Activated gamma-delta T cell treated with anti-CD3 and anti-CD28 coated beads, Interleukin-2, amount 50 U/mL, for 16 hours (primary cell): ENCODE measurements at places on chromosomes 16 and 17.

- DNase-seq = no peak
Observed at GRCh38 chr17:49979748-49980479, 10.9 kb downstream of the DLX4 start.

DNA sequence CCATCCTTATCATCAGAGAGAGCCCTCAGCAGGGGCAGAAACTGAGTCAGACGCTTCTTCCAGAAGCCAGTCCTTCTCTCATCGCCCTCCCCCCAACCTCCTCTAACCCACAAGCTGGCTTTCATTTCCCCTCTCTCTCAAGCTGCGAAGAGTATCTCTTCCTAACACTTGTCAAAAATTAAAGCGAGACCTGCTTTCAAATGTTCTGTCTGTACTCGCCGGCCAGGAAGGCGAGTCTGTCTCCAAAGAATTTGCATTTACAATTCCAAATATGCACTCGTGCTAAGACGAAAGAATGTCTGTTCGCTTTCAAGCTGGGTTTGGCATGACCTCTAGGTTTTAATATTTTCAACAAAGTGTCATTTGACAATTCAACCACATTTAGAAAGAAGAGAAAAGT, 140.4 kb downstream of the RGS9 start:
- DNase-seq = no peak

- DNase-seq = no peak
Observed at GRCh38 chr17:47239967-47240651, 13.5 kb upstream of the ITGB3 start.

DNA sequence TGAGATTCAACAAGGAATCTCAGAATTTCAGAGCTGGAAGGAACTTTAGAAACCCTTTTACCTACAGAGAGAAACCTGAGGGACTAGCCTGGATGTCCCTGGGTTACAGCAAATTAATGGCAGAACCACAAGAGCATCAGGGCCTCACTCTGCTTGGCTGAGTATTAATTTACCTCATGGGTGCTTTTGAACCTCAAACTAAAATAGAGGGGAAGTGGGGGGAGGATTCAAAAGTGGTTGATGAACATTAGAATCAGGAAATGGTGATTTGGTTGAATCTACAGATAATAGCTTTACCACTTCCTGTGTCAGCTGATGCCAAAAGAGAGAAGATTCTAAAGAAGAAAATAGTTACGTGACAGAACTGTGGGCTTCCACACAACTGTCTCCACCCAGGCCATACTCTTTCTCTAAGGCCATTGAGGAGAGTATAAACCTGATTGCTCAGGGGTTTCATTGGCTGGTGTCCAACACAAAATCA, 11.3 kb upstream of the SKAP1 start:
- no peak for DNase-seq

- DNase-seq = no peak
Observed at GRCh38 chr17:76820561-76820960, 47.6 kb upstream of the MGAT5B start.

GRCh38 chr16:56657555-56658326, at the start of gene MT1F:
Gene MT1F, plus strand, starts transcription at chr16:56657959. Its CDS starts 100 bp downstream, at chr16:56658059.
- DNase-seq = peak; percentile 43

DNA sequence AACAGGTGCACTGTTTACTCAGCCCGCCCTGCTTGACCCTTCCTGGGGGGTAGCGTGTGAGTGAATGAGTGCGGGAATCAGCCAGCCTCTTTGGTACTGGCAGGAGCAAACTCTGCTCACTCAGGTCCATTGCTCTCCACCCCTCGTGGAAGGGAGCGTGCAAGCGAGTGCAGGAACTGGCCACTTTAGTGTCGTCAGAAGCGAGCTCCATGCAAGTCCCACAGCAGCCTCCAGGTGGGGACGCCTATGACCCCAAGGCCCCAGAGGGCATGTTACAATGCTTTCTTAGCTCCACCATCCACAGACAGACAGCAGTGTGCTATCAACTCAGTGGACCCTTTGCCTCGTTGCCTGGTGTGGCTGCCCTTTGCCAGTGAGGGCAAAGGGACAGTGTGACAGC, 1025.1 kb upstream of the CDH8 start:
- no peak for DNase-seq

DNA sequence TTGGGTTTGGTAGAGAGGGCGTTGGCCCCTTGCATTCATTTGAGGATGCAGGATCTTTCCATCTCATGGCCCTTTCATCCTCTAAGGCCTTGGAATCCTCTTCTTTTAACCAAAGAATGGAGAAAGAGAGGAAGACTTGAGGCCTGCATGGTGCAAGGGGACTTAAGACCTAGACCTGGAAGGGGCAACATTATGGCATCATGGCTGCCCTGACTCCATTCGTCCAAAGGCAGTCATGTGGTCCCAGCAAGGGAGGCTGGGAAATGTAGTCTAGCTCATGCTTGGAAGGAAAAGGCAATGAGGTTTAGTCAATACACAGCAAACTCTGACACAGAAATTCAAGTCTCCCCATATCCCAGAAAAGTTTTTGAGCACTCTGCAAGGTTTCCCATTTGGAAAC, 30.7 kb upstream of the CDRT4 start:
- no peak for DNase-seq

GRCh38 chr17:79836972-79837887, 2.0 kb downstream of the CBX4 start:
- DNase-seq = peak; percentile 29

GRCh38 chr17:10585529-10585928, 36.1 kb upstream of the MYH2 start:
- DNase-seq = no peak

GRCh38 chr16:6096931-6097670, 999.5 kb upstream of the EEF2KMT start:
- no peak for DNase-seq

GRCh38 chr17:9924735-9925191, 19.7 kb upstream of the RCVRN start:
- no peak for DNase-seq

GRCh38 chr17:29603109-29603674, 10.3 kb downstream of the ANKRD13B start:
- DNase-seq = no peak

DNA sequence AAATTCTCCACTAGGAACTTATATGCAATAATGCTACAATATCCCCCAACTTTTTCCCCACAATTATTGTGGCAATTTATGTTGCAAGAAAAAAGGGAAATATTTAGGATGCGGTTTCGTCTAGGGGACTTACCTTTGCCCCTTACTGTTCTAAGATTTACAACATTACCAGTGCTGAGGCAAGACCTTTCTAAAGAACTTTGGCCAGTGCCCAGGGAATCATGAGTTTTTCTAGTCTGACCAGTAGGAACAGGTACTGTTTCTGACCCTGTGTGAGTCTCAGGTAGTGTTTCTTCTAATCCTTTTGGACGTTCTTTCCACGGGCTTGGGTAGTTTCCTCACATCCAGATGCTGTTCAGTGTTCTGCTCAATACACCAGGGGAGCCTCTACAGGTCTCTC, 373.7 kb downstream of the HAPSTR1 start:
- no peak for DNase-seq

GRCh38 chr16:46929378-46930332, 43.8 kb downstream of the DNAJA2 start:
- DNase-seq = peak; percentile 27

DNA sequence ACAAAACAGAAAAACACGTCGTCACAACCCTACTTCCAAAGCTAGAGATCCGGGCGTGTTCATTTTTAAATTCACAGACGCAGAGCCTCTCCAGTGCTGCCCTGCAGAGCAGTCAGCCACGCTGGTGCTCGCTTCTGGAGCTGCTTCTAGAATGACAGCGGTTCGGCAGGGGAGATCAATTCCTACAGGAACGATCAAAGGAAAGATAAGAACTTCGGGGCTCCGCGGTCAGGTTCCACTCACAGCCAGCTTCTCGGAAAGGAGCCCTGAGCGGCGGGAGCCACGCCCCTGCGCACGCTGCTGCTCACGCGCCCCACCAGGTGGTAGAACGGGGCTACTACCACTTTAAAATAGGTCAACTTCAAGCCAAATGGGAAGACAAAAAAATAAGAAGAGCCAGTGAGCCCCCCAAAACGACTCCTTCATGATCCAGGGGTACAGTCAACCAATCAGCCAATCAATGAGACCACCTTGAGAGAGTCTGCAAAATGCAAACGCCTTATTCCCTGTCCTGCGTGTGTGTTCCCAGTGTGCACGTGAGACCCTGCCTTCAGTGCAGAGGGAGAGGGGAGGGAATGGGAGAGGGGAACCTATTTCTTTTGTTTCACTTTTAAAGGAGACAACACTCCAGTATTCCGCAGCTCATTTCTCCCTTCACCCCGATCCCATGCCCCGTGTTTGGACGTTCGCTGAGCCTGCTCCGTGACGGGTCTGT, 209.7 kb downstream of the RBFOX3 start:
- peak; percentile 58 for DNase-seq

DNA sequence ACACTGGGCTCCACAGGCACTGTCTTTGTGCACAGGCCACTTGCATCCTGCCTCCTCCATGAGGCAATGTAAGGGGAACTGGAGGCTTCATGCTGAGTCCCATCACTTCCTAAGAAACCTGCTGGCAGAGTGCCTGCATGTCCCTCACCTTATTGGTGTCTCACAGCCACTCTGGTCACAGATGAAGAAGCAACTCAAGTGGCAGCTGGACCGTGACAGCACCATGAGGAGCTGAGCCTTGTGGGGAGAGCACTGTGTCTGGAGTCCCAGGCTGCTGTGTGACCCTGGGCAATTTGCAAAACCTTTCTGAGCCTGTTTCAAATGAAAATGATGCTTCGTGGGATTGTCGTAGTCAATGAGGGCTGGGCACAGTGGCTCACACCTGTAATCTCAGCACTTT, 19.5 kb downstream of the ANKRD40 start:
- no peak for DNase-seq

- DNase-seq = no peak
Observed at GRCh38 chr16:86227041-86227440, 283.3 kb upstream of the FOXF1 start.

DNA sequence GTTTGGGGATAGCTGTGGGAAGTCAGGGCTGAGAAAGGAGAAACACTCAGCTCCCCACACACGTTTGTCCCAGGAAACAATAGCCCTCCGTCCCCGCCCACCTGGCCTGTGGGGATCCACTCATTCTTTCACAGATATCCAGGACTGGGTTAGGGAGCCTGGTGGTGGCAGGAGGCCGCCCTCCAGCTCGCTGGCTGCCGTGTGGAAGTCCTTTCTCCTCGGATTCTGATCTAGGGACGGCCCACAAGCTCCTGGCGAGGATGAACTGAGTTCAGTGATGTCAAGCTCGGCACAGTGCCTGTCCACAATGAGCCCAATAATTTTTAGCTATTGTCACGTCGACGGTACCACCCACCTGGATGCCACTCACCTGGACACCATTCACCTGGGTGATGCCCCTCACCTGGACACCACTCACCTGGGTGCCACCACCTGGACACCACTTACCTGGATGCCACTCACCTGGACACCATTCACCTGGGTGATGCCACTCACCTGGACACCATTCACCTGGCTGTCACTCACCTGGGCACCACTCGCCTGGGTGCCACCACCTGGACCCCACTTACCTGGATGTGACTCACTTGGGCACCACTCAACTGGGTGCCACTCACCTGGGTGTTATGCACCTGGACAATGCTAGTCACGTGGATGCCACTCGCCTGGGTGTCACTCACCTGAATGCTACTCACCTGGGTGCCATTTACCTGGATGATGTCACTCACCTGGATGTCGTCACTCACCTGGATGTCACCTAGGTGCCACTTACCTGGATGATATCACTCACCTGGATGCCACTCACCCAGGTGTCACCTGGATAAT, 172.5 kb upstream of the FOXF1 start:
- DNase-seq = no peak

DNA sequence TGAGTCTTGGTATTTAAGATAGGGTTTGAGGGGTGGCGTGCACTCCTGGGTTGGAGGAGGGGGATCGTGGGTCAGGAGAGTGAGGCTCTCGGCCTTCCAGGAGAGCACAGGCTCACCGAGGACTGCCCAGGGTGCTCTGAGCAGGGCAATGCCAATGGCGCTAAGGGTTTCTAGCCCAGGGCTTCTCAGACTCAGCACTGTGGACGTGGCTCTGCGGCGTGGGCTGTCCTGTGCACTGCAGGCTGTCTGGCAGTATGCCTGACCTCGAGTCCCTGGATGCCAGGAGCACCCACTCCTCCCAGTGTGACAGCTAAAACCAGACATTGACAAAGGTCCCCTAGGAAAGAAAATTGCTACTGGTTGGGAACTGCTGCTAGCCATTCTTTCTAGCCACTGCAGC, 37.2 kb upstream of the ENDOV start:
- no peak for DNase-seq

- DNase-seq = no peak
Observed at GRCh38 chr17:12302711-12303110, 282.0 kb downstream of the MAP2K4 start.

DNA sequence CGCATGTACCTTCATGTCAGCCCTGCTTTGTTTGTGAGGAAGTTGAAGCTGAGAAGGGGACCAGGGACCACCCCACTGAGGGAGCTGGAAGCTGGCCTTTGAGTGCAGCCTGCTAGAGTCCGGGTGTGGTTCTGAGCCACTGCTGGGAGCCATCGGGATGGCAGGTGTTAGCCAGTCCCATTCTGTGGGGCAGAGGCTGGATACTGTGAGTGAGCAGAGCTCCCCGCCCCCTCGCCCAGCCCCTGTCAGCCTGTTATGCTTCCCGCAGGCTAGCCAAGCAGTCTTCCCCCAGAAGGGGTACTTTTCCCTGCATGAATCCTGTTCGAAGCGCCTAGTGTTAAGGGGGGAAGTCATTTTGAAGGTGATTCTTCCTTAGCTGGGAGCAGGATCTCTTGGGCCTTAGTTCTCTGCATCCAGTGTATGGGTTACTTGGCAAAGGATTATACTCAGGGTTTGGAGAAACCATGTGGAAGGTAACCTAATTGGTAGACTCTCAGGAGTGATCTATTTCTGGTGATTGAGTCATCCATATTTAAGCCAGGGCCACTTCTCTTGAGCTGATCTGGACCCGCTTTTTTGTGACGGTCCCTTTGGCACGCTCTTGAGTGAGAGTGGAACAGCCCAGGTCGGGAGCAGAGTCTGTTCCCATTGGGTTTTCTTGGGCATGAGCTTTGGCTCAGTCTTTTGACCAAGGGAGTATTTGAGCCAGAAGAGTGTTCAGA, 23.8 kb downstream of the AKAP1 start:
- no peak for DNase-seq

- no peak for DNase-seq
Observed at GRCh38 chr16:47067203-47067602, 76.5 kb downstream of the NETO2 start.

- DNase-seq = no peak
Observed at GRCh38 chr16:31438414-31438813, 4.2 kb downstream of the ZNF843 start.

GRCh38 chr17:29283496-29283895, 10.5 kb downstream of the NUFIP2 start:
- DNase-seq = no peak
